Head of caudate nucleus (tissue), 42 donors: ENCODE measurements at places on chromosomes 5 and 9.

DNA sequence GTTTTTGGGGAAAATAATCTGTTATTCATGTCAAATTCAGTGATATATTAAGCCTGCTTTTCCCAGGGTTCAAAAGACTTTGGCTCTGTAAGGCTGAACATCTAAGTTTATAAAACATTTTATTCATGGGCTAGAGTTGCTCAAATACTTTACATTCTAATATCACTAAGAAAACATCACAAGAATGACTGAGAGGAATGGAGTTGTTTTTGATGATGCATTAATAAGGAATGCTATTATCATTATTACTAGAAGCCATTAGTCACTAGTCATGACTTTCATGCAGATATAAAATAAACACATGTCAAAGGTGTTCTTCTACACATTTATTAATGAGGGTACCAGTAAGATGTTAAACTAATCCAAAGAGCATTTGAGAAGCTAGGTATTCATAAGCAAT lies 185.5 kb upstream of the KCNN2 start:
- no peak for DNase-seq

DNA sequence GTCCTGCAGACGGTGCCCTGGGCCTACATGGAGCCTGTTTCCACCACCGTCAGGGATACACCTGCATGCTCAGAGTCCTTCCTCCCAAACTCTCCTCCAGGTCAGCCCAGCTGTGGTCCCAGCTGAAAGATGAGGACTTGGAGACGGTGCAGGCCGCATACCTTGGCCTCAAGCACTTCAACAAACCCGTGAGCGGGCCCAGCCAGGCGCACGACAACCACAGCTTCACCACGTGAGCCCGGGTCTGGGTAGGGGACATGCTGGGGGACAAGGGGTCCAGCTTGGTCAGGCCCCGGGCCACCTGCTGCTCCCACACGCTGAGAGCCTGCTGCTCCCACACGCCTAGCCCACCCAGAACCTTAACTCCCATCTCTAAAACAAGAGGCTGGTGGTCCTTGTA lies 16.6 kb upstream of the CARD19 start:
- DNase-seq = no peak

DNA sequence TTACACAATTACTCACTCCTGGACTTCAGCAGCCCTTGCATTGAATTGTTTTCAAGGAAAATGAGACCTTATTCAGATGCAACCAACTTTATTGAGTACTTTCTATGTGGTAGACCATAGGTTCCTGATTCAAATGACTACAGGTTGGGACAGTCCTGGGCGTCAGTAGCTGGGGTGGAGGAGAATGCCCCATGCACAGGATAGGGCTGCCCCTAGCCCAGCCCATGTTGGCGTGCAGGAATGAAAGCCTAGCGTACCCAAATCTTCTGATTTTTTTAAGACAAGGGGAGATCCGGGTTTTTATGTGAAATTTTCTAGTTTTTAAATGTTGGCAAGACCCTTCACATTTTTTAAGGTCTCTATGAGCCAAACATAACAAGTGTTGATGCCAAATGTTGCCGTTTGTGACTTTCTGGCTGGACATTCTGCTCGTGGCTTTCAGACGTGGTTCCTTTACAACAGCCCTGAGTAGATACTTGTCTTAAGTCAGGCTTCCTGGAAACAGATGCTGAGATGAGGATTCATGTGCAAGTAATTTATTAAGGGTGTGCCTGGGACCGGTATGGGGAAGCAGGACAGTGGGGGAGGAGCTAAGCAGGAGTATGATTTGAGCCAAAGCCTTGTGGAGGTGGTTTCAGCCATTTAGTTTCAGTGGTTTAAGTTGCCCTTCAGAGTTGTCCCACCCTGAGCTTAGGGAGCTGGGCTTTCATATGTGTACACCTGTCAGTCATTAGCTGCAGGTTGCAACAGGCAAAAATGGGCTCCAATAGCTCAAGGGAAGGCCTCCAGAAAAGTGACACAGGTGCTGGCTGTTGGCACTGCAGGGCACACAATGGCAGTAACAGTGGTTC lies 154.1 kb downstream of the NTRK2 start:
- DNase-seq = no peak

- no peak for DNase-seq
Measured at GRCh38 chr9:36091026-36091953, 45.2 kb upstream of the GLIPR2 start.

GRCh38 chr5:178496214-178496613 lies 94.0 kb downstream of the COL23A1 start:
- DNase-seq = no peak

DNA sequence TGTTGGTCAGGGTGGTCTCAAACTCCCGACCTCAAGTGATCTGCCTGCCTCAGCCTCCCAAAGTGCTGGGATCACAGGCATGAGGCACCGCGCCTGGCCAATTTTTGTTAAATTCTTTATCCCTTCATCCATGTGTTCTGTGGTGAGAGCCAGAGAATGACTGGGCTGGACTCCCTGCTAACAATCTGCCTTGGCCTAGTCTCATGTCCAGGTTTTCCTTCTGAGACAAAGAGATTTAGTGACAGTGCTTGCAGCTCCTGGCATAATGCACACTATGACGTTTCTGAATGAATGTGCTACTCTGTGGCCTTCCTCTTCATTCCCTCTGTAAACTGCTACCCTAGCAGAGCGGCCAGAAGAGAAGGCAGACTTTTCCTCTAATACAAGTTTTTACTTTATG lies 79.3 kb downstream of the FOXD1 start:
- no peak for DNase-seq

DNA sequence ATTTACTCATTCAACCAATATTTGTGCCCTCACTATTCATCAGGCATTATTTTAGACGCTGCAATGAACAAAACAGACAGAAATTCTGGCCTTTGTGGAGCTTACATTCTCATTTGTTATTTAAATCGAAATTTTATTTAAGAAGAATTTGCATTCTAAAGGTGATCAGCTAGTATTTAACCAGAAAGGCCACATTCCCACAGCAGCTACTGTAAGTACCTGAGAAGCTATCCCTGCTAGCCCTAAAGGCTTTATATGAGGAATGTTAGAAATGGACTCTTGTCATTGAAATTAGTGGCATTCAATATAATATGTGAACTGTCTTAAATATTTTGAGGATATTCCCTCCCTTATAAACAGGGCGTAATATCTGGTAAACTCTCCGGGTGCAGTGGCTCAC lies 35.0 kb upstream of the GOLM1 start:
- DNase-seq = no peak

DNA sequence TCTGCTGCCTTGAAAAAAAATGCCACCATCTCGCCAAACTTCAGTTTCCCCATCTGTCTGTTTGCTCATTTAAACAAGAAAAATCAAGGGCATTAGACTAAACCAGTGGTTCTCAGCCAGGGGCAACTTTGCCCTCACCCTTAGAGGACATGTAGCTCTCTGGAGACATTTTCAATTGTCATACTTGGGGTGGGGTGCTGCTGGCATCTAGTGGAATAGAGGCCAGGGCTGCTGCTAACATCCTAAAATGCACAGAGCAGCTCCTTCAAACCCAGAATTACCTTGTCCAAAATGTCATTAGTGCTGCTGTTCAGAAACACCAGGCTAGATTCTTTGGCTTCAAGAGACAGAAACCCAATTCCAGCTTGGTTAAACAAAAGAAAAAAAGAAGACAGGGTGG lies 71.1 kb upstream of the FOXE1 start:
- no peak for DNase-seq

DNA sequence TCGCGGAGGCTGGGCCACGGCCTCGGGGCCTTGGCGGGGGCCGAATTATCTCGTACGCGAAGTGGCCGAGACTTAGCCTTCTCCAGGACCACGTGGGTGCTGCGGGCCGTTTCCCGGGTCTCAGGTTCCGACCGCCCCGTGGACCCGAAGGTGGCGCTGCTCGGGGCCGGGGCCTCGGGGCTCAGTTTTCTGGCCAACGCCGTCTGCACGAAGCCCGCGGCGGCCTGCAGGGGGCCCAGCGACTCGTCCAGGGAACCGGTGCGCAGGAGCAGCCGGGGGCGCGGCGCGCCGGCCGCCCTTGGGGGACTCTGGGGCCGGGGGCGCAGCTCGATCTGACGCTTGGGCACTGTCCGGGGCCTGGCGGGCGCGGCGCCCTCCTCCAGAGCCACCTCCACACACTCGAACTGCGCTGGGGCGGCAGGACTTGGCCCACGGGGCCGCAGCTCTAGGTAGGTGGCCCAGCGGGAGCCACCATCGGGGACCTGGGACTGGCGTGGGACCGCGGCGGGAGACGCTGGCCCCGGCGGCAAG lies 716 bp downstream of the PROB1 start:
- no peak for DNase-seq

DNA sequence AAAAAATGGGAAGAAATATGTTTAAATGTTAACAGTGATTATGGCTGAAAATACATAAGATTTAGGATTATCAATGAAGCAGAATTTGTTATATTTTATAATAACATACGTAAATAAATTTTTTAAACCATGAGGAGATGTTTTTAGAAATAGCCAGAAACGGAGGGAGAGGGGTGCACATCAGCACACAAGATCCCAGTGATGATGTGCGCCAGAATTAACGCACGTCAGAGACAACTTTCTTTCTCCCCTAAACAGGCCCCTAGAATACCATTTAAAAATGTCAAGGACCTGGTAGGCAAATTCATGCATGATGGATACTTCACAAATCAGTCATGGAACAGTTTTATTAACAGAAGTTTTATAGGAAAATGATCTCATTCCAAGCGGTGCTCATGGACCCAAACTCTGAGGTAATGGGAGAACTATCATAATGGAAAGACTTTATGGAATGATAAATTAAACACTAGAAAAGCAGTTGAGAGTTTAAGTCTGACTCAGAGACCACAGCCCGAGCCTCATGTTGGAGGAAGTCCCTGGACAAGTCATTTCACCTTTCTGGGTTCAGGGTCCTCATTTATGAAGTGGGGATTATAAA lies 258.9 kb upstream of the GAS1 start:
- DNase-seq = no peak

GRCh38 chr5:144404672-144405071 lies 234.0 kb downstream of the KCTD16 start:
- no peak for DNase-seq

DNA sequence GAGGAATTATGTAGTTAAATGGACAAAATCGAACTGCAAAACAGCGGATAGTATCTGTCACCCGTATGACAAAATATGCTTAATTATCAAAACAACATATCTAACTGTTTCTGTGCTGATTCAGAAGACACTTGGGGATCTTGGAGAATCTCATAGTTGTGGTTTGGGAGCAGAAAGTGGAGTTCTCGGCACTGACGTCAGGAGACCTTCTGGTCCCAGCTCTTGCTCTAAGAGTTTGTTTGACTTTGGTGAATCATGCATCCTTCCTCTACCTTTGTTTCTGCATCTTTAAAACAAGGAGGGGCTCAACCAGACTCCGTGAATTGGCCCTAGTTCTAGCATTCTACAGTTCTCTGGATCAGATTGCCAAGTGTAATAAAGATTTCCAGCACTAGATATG lies 37.0 kb upstream of the TAF1L start:
- DNase-seq = no peak

- DNase-seq = no peak
Measured at GRCh38 chr5:28523888-28524635, 1485.7 kb upstream of the CDH9 start.

GRCh38 chr9:127402401-127403090 lies 5.6 kb downstream of the SLC2A8 start:
- DNase-seq = peak; percentile 56

- no peak for DNase-seq
Measured at GRCh38 chr5:5492087-5492933, 69.8 kb downstream of the ICE1 start.

DNA sequence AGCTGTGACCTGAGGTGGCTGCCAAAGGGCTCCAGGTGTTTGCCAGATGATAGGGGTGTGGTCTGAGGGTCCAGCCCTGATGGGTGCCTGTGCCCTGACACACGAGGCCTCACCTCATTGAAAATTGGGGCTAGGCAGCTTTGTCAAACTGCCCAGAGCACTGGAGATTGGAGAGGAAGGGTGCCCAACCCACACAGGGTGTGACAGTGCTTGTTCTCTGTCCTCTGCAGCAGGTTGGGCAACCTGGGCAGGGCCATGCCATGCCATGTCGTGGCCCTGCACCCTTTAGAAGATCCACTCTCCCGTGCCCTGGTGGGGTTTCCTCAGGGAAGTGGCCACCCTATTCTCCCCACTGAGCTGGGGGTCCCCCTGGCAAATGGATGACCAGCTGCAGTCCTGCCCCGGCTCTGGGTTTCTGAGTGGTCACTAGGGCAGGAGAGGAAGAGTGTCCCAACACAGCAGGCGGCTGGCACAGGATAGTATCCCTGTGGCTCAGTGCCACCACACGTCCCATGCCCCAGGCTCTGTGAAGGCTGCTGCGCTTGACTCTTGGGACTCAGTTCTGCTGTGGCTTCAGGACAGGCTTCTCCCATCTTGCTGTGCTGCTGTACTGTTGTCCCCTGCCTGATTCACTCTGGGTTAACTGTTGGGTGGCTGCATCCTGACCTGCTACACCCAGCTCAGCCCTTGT lies 100.8 kb upstream of the PITX1 start:
- no peak for DNase-seq

GRCh38 chr9:92986176-92987119 lies 39.1 kb downstream of the FGD3 start:
- DNase-seq = peak; percentile 32

GRCh38 chr9:115765060-115765459 lies 388.5 kb upstream of the PAPPA start:
- no peak for DNase-seq

DNA sequence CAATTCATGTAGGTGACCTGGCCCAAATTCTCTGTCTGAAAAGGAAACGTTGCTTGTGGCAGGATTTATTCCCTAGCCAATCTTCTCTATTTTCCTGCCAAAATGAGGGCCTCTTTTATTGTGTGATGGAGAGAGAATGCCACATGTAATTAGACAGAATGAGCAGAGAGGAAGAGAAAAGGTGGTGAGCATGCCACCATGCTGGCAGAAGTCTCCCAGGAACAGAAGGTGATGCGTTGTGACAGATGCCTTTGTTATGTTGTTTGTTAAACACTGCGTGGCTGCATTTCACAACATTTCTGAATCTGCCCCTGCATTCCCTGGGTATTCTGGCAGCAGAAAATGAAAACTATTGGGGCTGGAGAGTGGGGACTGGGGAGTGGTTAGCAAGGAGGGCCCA lies 577.6 kb downstream of the TLR4 start:
- DNase-seq = no peak

GRCh38 chr9:101478906-101479305 lies 43.3 kb upstream of the ALDOB start:
- DNase-seq = no peak

GRCh38 chr5:43815497-43815896 lies 212.5 kb downstream of the NNT start:
- no peak for DNase-seq

DNA sequence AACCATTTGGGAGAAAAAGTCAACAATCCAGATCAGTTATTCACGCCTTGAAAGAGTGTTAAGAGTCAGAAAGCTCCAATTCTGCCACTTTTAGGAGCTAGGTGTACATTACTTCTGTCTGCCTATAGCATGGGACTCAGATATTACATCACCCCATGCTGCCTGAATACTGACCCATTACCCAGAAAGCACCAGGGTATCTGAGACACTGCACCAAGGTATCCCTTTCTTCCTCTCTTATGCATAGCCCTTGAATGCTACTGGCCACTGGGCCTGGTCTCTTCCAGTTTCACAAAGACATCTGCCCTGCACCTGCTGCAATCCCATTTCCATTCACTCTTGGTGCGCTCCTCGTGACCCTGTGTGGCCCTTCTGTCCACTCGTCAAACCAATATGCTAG lies 2.6 kb downstream of the STRBP start:
- DNase-seq = no peak

- DNase-seq = no peak
Measured at GRCh38 chr5:2387634-2388325, 363.7 kb downstream of the IRX2 start.

- no peak for DNase-seq
Measured at GRCh38 chr5:122723606-122724352, 51.1 kb upstream of the SNX2 start.
